ENCODE measurements at places on chromosomes 1 and 21.

- no peak overlapping the region for H3K27ac ChIP-seq
- H3K36me3 ChIP-seq = no peaks in the 10 kb centered on the region
- no peaks in the 10 kb centered on the region for H3K4me1 ChIP-seq
- no peak overlapping the region for H3K4me3 ChIP-seq
- no peaks in the 10 kb centered on the region for H3K27me3 ChIP-seq
- DNase-seq = no peak
Measured at GRCh38 chr1:61439234-61439633, 285.7 kb downstream of the TM2D1 start.

- H3K27me3 ChIP-seq = peaks cover 23% of the 10 kb centered on the region
- no peak overlapping the region for H3K27ac ChIP-seq
- H3K36me3 ChIP-seq = no peaks in the 10 kb centered on the region
- no peak for DNase-seq
Measured at GRCh38 chr1:1421907-1422464, 910 bp upstream of the ANKRD65 start.

DNA sequence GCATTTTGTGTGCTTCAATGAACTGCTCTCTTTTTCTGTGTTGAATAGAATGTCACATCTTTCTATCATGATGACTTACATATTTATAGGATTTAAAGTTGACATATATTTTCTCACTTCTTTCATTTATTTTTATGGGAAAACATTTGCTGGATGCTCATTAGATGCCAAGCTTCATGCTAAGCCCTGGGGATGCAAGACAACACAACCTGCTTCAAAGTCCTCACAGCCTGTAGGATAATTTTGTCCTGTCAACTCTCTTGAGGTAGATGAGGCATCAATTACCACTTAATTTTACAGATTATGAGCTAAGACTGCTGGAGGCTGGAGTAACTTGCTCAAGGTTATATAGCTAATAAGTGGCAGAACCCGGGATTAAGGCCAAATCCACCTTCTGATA is 264.3 kb downstream of the GRIK1 start:
- H3K27ac ChIP-seq = no peak overlapping the region
- H3K27me3 ChIP-seq = no peaks in the 10 kb centered on the region
- no peak overlapping the region for H3K4me3 ChIP-seq
- DNase-seq = no peak
- no peaks in the 10 kb centered on the region for H3K4me1 ChIP-seq

DNA sequence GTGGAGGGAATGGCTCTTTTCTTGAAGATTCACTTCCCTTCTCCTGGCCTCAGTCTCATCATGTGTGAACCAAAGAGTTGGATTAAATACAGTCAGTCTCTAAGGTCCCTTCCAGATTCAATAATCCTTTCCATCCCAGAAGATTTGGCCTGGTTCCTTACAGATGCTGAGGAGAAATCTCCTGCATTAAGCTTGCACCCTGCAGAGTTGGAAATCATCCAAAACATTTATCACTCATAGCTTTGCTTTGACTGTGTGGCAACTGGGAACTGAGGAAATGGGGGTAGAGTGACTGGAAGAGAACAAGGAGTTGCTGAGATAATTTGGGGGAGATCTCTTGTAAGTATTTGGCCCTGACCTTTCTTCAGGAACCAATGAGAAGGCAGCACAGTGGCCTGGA is 220.5 kb upstream of the SGIP1 start:
- no peaks in the 10 kb centered on the region for H3K36me3 ChIP-seq
- H3K27me3 ChIP-seq = no peaks in the 10 kb centered on the region
- no peak for DNase-seq
- no peak overlapping the region for H3K27ac ChIP-seq
- H3K4me1 ChIP-seq = no peaks in the 10 kb centered on the region
- H3K4me3 ChIP-seq = no peak overlapping the region

DNA sequence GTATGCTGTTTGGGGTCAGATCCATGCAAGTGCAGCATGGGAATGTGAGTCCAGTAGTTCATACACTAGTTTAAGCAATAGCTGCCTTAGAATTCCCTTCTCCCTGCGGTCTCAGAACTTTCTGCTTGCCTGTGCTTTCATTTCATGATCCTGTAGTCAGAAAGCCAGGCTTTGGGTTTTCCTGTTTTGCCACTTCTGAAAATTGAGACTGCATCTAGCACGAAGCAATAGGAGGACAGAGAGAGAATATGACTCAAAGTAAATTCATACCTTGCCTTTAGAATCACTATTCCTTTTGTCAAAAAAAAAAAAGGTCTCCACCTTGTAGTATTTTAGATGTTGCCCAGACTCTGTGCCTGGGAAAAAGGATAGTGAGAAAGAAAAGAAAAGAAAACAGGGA is 161.2 kb upstream of the SNX7 start:
- H3K27ac ChIP-seq = no peak overlapping the region
- no peaks in the 10 kb centered on the region for H3K36me3 ChIP-seq
- peaks cover 35% of the 10 kb centered on the region for H3K27me3 ChIP-seq
- no peak for DNase-seq

- no peaks in the 10 kb centered on the region for H3K4me1 ChIP-seq
- no peak overlapping the region for H3K27ac ChIP-seq
- DNase-seq = no peak
Measured at GRCh38 chr1:241202401-241202800, 154.6 kb downstream of the RGS7 start.

DNA sequence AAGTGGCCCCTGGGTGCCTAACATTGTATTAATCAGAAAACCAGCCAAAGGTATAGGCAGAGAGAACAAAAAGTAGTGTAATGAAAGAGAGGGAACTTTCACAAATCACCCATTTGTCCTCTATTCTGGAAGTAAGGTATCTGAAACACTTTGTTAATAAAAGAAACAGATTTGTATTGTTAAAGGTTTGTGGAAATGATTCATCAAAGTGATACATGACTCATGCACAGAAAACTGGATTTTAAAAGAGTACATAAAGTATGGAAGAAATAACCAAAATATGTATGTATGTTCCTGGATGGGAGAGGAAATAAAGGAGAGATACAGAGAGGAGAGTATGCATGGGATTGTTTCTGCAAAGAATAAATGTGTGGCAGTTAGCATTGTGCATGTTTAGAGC is 126.8 kb downstream of the RGS21 start:
- H3K27me3 ChIP-seq = peaks cover 29% of the 10 kb centered on the region
- no peak overlapping the region for H3K4me3 ChIP-seq
- H3K27ac ChIP-seq = no peak overlapping the region
- no peaks in the 10 kb centered on the region for H3K4me1 ChIP-seq
- H3K36me3 ChIP-seq = no peaks in the 10 kb centered on the region

DNA sequence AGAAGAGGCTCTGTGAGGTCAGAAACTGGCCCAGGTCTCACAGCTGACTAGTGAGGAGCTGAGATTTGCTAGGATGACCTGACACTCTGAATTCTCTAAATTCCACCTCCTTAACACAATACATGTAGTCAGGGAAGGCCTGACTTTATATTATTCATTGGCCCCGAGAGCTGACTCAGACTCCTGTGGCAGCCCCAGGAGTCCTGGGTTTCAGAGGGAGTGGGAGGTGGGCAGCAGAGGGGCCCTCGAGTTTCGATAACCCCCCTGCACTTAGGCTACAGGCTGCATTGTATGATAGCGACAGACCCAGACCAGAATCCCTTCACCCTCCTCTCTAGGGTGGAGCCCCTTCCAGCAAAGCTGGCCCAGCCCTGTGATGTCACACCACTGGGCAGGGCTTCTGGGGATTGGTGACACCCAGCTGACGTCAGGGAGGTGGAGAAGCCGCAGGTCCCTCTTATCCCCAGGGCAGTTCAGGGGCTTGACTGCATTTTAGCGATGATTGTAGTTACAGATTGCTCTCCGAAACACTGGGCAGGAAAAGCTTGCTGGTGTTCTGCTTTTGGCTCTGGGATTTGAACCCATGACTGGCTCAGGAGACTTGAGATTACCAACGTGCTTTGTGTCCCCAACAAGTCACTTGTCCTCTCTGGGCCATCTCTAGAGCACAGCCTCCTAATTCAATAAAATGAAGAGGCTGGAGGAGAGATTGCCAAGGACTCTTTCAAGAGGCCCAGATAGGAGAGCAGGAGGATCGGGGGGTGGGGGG is 17.0 kb upstream of the GPR37L1 start:
- peaks cover 25% of the 10 kb centered on the region for H3K27me3 ChIP-seq
- DNase-seq = no peak
- H3K4me3 ChIP-seq = no peak overlapping the region
- H3K36me3 ChIP-seq = no peaks in the 10 kb centered on the region

DNA sequence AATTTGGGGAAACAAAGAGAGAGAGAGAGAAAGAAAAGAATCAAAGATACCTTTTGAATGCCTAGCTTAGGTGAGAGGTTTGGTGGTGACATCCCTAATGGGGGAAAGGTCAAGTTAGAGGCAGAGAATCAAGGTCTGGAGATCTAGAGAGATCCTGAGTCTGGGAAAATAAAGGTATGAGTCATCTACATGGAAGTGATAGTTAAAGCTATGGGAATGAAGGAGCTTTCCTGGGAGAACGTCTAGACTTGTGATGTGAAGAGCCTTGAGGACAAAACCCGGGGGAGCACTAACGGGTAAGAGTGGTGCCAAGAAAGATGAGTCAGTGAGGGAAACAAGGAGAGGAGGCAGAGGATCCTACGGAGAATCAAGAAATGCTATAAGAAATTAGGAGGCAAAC is 110.8 kb upstream of the RUNX1 start:
- H3K27ac ChIP-seq = no peak overlapping the region
- H3K36me3 ChIP-seq = peaks cover 2% of the 10 kb centered on the region
- H3K27me3 ChIP-seq = no peaks in the 10 kb centered on the region
- H3K4me1 ChIP-seq = no peaks in the 10 kb centered on the region

- peaks cover 14% of the 10 kb centered on the region for H3K36me3 ChIP-seq
- H3K27me3 ChIP-seq = no peaks in the 10 kb centered on the region
- H3K27ac ChIP-seq = no peak overlapping the region
- peaks cover 11% of the 10 kb centered on the region for H3K4me1 ChIP-seq
Measured at GRCh38 chr21:41357546-41357945, 4.3 kb upstream of the MX2 start.

GRCh38 chr1:159896546-159896930 is 3.4 kb downstream of the CFAP45 start:
- peaks cover 13% of the 10 kb centered on the region for H3K4me1 ChIP-seq
- H3K36me3 ChIP-seq = peaks cover 8% of the 10 kb centered on the region
- no peak overlapping the region for H3K27ac ChIP-seq
- no peak overlapping the region for H3K4me3 ChIP-seq
- peaks cover 19% of the 10 kb centered on the region for H3K27me3 ChIP-seq

DNA sequence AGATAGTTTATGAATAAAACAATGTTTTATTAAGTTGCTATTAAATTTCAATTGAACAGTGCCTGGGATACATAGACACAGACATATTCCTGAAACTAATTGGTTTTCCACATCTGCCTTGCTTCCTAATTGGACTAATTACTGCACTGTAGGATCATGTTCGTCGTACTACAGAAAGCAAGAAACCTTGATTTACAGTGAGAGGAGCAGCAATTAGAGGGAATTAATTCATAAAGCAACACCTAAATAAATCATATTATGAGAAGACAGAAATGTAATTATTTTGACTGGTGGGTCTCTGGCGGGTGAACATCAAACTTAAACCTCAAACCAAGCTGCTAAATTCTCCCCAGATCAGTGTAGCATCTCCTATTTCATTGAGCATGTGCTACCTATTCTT is 124.6 kb upstream of the CAMK1G start:
- no peak for DNase-seq
- H3K27ac ChIP-seq = no peak overlapping the region
- no peaks in the 10 kb centered on the region for H3K36me3 ChIP-seq
- peaks cover 45% of the 10 kb centered on the region for H3K27me3 ChIP-seq

GRCh38 chr1:66460776-66461175 is 73.2 kb upstream of the SGIP1 start:
- no peak overlapping the region for H3K27ac ChIP-seq
- DNase-seq = no peak
- no peaks in the 10 kb centered on the region for H3K36me3 ChIP-seq
- H3K4me3 ChIP-seq = no peak overlapping the region

DNA sequence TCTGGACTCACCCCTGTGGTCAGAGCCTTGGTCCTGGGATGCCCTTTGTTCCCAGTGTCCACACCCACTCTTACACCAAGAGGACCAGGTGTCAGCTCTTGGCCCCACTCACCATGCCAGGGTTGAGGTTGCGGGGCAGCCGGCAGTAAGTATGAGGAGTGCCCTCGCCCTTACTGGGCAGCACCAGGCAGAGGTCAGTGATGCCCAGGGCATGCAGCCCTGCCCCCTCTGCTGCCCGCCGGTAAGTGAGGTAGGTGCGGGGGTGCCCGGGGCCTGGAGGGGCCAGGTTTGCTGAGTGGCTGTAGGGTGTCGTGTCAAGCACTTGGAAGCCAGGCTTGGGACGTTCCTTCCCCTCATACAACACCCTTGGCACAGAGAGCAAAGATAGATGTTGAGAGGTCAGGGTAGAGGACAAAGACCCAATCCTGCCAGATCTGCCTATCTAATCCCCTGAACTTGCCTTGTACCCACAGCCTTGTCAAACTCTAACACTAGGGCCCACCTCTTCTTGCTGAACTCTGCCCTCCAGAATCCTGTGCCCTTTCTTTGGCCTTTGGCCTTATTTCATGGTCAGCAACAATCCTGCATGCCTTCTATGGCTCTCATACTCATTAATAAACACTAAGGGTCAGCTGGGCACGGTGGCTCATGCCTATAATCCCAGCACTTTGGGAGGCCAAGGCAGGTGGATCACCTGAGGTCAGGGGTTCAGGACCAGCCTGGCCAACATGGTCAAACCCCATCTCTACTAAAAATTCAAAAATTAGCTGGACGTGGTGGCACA is 3.6 kb downstream of the DENND4B start:
- H3K4me1 ChIP-seq = peaks cover 57% of the 10 kb centered on the region

- H3K36me3 ChIP-seq = no peaks in the 10 kb centered on the region
- peaks cover 39% of the 10 kb centered on the region for H3K27me3 ChIP-seq
- peaks cover 15% of the 10 kb centered on the region for H3K4me1 ChIP-seq
- H3K27ac ChIP-seq = peak within 1 kb of the TSS; percentile 74
- H3K4me3 ChIP-seq = peak within 1 kb of the TSS; percentile 74
- DNase-seq = peak; percentile 73
Measured at GRCh38 chr1:8317647-8318381, at the start of gene SLC45A1. TSS of gene SLC45A1 (plus strand) at chr1:8318114. CDS start at chr1:8324330, 6,216 bp downstream.

GRCh38 chr21:29689753-29690152 is 250.0 kb downstream of the GRIK1 start:
- no peak overlapping the region for H3K4me3 ChIP-seq
- H3K4me1 ChIP-seq = no peaks in the 10 kb centered on the region
- no peaks in the 10 kb centered on the region for H3K36me3 ChIP-seq
- no peak overlapping the region for H3K27ac ChIP-seq
- H3K27me3 ChIP-seq = no peaks in the 10 kb centered on the region

- no peak overlapping the region for H3K4me3 ChIP-seq
- H3K4me1 ChIP-seq = no peaks in the 10 kb centered on the region
- no peak overlapping the region for H3K27ac ChIP-seq
- DNase-seq = no peak
- peaks cover 32% of the 10 kb centered on the region for H3K27me3 ChIP-seq
Measured at GRCh38 chr1:14946011-14946359, 207.6 kb upstream of the TMEM51 start.

DNA sequence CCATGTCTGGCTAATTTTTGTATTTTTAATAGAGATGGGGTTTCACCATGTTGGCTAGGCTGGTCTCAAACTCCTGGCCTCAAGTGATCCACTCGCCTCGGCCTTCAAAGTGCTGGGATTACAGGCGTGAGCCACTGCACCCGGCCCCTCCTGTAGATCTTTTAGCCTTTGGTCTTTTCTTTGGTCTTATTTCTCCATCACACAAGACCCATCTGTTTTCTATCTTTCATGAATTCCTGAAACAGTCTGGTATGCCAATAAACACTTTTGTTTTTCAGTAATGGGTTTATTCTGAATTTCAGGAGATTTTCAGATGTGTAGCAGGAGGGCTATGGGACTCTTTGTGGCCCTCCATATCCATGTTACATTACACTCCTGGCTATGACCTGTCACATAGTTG is 23.2 kb downstream of the ERRFI1 start:
- no peak for DNase-seq
- no peaks in the 10 kb centered on the region for H3K27me3 ChIP-seq
- H3K4me1 ChIP-seq = no peaks in the 10 kb centered on the region
- H3K36me3 ChIP-seq = peaks cover 4% of the 10 kb centered on the region
- no peak overlapping the region for H3K27ac ChIP-seq

All from effector memory CD8-positive, alpha-beta T cell (primary cell).